ENCODE measurements at places on chromosomes 4 and X. TPM values are rescaled to one million over a fixed set of nuclear protein-coding genes. Genes with fewer than 3 reads are reported as not detected.

The GEMIN8 gene
- 18.2 TPM for polyA plus RNA-seq

DNA sequence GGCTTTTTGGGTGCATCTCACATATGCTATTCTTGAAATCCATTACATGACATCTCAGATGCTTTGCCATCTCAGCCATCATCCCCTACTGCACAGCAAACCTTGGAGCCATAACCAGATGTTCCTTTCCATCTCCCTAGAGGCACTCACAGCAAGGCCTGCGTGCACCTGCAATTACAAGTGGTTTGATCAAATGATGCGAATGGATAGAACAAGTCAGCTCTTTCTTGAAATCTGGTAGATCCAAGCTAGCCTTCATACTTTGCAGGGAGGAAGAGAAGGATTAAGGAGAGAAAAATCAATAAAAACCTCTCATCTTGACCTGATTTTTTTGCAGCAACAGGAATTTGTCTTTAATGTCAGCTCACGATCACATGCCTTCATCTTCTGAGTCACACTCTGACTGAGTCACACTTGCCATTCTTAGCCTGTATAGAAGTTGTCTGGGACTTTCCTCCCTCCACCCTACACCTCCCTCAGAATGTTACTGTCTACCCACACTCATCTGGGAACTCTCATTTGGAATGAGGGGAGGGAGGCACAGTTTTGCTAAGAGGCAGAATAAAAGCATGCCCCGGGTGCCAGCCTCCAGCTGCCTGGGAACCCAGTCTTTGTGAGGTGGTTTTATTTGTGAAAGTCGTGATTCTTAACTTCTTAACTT is 11.9 kb upstream of the TRIML1 start:
- DNase-seq, result no peak

GRCh38 chr4:94641702-94642560 is 115.8 kb upstream of the BMPR1B start:
- no peak for DNase-seq

The JAKMIP1 gene
- 42.6 TPM for polyA plus RNA-seq

DNA sequence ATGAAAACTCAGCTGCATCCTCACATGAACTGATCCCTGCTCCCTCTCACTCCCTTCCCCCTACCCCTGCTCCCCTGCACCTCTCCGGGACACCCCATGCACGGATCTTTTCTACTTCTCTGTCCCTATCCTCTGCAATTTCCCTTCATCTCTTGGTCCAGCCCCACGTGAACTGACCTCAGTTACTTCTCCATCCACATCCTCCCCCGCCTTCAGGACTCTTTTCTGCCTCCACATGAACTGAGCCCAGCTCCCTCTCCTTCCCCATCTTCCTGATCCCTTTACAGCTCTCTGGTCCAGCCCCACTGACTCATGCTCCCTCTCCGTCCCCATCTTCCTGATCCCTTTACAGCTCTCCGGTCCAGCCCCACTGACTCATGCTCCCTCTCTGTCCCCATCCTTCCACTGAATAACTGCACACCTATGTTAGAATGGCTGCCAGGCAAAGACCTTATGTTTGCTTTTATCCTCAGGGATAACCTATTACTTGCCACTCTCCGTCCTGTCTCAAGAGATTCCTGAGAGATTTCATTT is 5.6 kb downstream of the CETN2 start:
- no peak for DNase-seq

DNA sequence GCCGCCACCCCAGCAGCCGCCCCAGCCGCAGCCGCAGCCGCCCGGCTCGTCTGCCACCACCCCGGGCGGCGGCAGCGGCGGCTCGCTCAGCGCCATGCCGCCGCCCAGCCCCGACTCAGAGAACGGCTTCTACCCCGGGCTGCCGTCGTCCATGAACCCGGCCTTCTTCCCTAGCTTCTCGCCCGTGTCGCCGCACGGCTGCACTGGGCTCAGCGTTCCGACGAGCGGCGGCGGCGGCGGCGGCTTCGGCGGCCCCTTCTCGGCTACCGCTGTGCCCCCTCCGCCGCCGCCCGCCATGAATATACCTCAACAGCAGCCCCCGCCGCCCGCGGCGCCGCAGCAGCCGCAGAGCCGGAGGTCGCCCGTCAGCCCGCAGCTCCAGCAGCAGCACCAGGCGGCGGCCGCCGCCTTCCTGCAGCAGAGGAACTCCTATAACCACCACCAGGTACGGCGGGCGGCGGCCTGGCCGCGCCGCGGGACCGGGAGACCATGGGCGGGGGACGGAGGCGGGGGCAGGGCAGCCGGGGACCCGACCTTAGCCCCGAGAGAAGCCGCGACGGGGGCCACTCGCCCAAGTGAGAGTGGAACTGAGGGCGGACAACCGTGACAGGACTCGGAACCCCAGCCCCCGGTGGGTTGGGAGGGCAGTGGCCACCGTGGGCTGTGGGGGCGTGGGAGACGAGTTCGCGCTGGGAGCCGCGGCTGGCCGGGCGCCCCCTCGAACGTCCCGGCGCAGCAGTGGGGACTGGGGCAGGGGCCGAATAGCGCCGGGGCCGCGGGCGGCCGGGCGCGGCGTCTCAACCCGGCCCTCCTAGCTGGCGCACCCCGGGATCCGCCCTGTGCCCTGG is 1.8 kb downstream of the CPEB2 start:
- peak; percentile 25 for DNase-seq

DNA sequence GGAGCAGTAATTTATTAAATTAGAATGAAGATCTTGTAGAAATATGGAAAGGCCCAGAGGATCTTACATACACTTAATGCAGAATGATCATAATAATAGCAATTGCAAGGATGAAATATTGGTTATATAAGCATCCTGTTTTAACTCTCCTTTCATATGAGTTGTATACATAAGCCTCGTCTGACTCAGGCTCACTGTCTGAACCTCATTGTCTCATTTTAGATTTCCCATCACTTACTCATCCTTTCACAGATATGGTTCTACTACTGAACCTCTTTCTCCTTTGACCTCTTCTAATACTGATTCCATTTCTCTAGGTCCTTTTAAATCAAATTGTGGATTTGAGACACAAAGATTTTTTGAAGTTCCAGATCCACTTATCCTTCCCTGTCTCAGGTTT is 277.3 kb upstream of the TRPC5 start:
- DNase-seq, result no peak

The CYLC1 gene
- polyA plus RNA-seq, result not detected

The ZFP42 gene
- not detected for polyA plus RNA-seq

DNA sequence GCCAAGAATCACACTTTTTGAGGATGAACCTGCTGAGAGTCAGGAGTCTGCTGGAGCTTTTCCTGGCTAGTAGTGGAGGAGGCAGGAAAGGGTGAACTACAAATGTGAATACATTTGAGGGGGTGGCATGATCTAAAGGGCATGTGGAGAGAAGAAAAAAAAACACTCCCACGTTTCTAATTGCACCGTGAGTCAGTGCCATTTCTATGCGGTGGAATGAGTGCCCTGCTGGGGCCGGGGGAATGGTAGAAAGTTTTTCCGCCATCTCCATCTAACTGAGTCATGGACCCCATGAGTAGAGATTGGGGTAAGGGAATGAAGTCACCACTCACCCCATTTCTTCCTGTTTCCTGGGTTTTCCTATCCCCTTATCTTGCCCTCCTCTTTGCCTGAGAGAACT is 19.8 kb downstream of the BEX3 start:
- DNase-seq, result no peak

The MEPE gene
- polyA plus RNA-seq, result not detected

The F9 gene
- polyA plus RNA-seq, result not detected

The STBD1 gene
- polyA plus RNA-seq, result 0.25 TPM

The HSFX2 gene
- 1.9 TPM for polyA plus RNA-seq

DNA sequence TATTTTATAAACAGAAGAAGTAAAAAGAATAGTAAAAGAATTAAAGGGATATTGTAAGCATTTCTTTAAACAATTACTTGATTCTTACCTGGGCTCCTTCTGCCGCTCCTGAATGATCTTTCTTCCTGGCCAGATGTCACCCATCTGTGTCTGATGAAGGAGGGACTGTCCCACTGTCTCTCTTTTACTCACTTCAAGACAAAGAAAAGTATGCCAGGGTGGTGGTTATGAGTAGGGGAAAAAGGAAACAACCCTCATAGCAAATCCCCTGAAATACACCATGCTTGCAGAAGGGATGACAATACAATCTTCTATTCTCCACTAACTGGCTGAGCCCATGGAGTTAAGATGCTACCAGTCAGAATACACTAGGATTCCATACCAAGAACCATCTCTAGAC is 31.1 kb downstream of the SYTL4 start:
- no peak for DNase-seq

DNA sequence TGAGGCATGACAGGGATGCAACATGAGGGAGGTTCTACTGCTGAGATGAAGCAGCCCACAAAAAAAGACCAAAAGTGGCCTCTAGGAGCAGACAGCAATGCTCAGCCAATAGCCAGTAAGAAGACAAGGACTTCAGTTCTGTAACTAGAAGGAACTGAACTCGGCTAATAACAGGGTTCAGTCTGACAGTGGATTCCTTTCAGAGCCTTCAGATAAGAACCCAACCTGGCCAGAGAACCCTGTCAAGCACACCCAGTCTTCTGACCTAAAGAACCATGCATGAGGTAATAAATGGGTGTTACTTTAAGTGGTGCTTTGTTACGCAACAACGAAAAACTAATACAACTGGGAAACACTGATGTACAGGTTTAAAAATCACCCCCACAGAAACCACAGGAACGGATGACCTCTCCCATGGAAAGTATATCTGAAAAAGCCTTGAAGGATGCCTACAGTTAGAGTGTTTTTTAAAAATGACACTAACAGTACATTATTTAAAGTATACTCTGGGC is 94.6 kb downstream of the PAPSS1 start:
- DNase-seq, result no peak

DNA sequence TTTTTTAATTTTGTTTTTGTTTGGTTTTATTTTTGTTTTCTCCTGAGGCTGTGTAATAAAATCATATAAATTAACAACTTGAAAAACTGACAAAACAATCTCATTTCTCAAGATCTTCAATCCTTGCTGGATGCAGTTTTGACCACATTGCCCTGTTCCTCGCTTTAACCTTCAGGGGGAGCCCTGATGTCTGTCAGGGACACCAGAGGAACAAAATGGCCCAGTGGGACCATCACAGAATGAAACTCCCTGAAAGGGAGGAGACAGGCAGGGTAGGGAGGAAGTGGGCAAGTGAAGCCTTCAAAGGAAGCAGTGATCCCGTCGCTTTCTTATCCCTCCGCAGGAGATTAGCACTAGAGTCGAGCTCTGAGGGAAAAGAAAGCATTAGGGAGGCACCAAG is 274.9 kb upstream of the LDB2 start:
- DNase-seq, result no peak

GRCh38 chrX:49958727-49959485 is 36.5 kb downstream of the CLCN5 start:
- DNase-seq, result no peak

The GAGE12H gene
- polyA plus RNA-seq, result not detected

GRCh38 chrX:57453901-57454300 is 137.9 kb upstream of the ZXDB start:
- DNase-seq, result no peak

- DNase-seq, result no peak
Measured at GRCh38 chrX:108211301-108211700, 119.7 kb downstream of the ATG4A start.

The RAB9A gene
- 21.7 TPM for polyA plus RNA-seq

The HTN3 gene
- not detected for polyA plus RNA-seq

DNA sequence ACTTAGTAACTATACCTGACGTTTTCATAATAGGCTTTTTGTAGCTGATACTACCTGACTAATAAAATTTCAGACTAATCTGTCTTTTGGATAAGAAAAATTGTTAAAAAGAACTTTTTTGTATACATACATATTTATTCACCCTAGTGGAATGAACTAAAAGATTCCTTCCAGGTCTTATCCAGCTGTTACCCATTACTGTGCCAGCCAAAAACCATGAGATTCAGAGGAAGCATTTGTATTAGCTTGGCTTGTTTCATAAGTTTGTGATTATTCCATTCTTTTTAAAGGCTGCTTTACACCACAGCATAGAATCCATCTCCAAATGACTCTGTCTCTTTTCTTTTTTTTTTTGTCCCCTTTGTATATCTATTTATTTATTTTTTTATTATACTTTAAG is 149.4 kb downstream of the FAT4 start:
- DNase-seq, result no peak

DNA sequence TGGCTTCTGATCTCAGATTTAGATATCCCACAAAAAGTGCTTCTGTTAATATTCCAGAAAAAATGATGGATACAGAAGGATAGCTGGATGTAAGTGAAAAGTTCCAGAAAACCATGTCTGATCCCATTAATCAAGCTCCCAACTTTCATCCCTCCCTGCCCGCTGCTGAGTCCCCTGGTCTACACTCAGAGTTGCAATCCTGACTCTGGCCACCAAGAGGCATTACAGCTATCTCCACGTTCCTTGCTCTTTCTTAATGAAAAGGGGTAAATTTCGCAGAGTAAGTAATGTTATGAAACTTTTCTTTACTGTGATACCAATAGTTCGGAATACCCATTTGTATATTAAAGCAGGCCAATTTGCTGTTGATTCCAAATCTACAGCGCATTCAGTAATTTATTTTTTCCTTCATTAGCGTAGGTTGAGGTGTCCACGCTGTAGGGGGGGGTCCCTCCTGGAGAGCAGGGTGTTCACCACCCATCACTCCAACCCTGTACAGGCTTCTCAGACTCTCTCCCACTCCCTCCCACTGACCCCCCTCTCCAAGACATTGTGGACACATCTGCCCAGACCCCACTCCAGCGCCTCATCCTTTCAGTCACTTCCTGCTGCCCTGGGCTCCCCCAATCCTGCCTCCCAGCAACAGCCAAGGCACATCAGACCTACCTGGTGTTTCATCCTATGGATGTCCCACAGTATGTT is 55.1 kb downstream of the RAB40A start:
- no peak for DNase-seq

DNA sequence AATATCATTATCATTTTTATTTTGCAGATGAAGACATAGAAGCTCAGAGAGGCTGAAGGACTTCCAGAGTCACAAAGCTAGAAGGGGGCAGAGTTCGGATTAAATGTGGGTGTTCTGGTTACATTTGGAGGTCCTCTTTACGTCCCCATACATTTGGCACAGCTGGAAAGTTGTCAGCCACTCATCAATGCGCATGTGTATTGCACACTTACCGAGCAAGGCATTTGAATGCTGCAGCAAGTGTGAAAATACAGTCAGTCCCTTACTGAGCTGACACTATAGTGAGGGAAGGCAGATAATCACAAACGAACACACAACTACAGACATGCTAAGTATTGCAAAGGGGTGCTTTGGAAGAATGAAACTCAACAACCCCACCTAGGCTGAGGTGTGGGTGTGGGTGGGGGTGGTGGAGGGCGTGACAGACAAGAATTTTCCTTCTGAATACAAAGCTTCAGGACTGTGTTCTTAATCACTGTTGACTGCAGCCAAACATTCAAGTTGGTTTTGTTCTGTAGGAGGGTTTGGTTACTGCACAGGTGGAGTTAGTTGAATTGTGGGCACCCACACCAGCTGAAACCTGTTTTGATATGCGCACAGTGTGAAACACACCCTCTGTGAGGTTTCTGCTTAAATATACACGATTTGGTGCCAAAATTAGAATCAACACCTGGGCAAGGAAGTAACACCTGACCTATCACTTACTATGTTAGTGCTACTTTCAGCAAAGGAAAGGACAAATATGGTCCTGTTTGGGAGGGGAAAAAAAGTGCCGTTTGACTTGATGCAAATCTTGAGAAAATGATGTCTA is 72.4 kb downstream of the COQ2 start:
- DNase-seq, result no peak

The ATP1B4 gene
- not detected for polyA plus RNA-seq

GRCh38 chr4:1318488-1319213 is 28.4 kb upstream of the UVSSA start:
- DNase-seq, result no peak

Measured in brain (organoid and tissue), 16 donors.